NCI-H82 (cell line): ENCODE measurements at places on chromosomes 6 and 20.

- no peak for DNase-seq
These were observed 42.2 kb upstream of the SCRT2 start for GRCh38 chr20:717832-718231.

- peak; percentile 69 for DNase-seq
These were observed 34.0 kb downstream of the ELOVL4 start for GRCh38 chr6:79913369-79913768.

DNA sequence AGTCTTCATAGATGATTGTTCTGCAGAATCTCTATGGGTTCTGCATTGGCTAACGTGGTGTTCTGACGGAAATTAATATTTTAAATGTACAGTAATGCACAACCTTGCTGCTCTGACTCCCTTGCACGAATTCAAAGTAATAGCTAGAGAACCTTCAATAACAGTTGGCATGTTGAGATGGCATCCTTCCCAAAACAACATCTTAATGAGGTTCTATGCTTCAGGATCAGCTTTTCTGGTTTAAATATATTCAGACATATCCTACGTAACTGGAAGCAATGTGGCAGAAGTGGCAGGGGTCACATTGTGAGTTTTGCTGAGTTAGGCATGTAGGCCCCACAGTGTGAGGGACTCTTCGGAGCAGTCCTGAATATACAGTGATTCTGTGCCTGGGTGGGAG, 25.7 kb downstream of the DSE start:
- no peak for DNase-seq

DNA sequence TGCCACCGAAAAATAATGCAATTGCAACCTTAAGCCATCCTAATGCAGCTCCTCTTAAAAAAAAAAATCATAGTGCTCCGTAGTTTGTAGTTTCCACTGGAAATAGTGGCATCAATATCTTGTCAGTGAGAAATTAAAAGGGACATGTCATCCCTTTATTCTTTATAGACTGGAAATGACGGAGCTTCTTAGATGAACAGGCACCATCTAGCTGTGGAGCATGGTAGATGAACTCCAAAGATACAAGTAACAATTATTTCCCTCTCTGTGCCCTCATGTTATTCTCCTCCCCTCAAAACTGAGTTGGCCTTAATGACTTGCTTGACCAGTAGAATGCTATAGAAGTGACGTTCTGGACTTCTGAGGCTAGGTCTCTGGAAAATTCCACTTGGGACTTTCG, 268.1 kb upstream of the SPTLC3 start:
- DNase-seq: no peak

- no peak for DNase-seq
These were observed 31.5 kb downstream of the ATXN1 start for GRCh38 chr6:16729744-16730143.

- no peak for DNase-seq
These were observed 9.0 kb downstream of the ADA start for GRCh38 chr20:44642203-44643153.

DNA sequence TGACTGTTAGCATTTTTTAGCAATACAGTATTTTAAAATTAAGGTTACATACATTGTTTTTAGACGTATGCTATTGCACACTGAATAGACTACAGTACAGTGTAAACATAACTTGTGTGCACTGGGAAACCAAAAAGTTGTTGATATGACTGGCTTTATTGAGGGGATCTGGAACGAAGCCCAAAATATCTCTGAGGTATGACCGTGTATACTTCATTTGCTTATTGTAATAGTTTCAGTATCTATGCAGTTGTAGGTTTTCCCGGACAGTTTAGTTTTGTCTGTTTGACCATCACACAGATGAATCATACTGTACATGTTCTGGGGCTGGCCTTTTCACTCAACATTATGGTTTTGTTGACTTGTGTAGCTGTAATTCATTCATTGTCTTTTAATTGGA, 6.9 kb upstream of the ZBTB12 start:
- no peak for DNase-seq

DNA sequence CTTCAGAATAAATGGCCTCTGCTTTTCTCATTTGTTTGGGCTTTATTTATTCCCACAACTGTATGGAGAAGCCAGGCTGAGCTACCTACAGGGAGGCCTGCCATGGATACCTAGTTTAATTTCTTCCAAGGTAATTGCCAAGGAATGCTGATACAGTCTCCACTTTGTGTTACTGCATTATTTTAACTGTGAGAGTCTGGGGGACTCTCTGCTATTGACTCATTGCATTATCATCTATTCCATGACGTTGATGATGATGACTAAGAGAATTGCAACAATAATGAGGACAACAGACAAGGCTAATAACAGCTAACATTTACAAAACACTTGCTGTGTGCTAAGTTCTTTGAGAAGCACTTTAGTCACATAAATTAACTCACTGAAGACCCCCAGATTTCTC, 88.3 kb upstream of the COL21A1 start:
- no peak for DNase-seq

- no peak for DNase-seq
These were observed 154.0 kb upstream of the FLRT3 start for GRCh38 chr20:14491436-14491835.

- peak; percentile 88 for DNase-seq
These were observed 19.9 kb downstream of the SLC13A3 start for GRCh38 chr20:46631212-46631869.
